Retinal pigment epithelial cell (primary cell): ENCODE measurements at places on chromosomes 7 and 10.

DNA sequence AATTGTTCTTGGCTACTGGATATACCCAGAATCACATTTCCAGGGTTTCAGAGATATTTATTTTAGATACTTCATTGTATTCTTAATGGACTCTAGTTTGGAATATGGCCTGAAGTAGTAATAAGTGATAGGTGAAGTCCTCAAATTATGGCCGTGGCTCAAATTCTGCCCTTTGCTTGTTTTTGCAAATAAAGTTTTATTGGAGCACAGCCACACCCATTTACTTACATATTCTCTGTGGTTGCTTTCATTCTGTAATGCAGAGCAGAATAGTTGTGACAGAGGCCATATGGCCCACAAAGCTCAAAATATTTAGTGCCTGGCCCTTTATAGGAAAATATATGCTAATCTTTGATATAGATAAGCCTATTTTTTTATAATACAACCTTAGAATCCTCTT is 19.5 kb downstream of the ANLN start:
- no peak for DNase-seq

GRCh38 chr7:1100386-1100785 is 12.5 kb downstream of the GPER1 start:
- no peak for DNase-seq

DNA sequence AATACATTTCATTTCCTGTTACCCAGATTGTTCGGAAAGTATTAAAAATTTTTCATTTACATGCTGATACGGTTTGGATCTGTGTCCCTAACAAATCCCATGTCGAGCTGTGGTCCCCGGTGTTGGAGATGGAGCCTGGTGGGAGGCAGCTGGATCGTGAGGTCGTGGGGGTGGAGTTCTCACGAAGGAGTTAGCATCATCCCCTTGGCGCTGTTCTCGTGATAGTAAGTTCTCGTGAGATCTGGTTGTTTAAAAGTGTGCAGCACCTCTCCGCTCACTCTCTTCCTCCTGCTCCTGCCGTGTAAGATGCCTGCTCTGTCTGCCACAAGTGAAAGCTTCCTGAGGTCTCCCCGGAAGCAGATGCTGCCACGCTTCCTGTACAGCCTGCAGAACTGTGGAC is 30.9 kb downstream of the PLEKHS1 start:
- DNase-seq = no peak

GRCh38 chr7:131110297-131111080 is 217.2 kb upstream of the MKLN1 start:
- DNase-seq = no peak

GRCh38 chr10:94104316-94105000 is 110.7 kb downstream of the PLCE1 start:
- DNase-seq = no peak

DNA sequence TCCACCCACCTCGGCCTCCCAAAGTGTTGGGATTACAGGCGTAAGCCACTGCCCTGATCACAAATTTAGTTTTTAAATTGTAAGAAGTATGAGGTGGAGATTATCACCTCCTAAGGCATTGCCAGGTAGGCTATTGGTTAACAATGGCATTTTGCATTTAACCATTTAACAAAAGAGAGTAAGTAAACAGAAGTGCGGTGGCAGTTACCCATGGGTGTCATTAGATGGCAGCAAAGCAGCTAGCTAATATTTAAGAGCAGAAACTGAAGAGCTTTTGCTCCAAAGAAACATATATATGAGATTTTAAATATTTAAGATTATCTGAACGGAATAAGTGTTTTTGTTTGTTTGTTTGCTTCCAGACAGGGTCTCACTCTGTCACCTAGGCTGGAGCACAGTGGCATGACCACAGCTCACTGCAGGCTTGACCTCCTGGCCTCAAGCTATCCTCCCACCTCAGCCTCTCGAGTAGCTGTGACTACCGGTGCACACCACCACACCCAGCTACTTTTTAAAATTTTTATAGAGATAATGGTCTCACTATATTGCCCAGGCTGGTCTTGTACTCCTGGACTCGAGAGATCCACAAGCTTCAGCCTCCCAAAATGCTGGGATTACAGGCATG is 325.5 kb upstream of the C7orf33 start:
- DNase-seq = peak; percentile 8

- no peak for DNase-seq
These were observed 382.2 kb upstream of the NRP1 start for GRCh38 chr10:33716501-33717267.

DNA sequence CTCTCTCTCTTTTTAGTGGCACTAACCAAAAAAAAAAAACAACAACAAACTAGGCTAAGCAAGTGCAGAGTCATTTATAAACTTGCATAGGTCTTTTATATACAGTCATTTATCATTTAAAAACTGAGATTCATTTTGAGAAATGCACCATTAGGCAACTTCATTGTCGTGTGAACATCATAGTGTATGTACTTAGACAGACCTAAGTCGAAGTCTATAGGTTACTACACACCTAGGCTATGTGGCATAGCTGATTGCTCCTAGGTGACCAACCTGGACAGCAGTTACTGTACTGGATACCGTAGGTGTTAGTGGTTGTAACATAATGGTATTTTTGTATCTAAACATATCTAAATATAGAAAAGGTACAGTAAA is 109.1 kb upstream of the SAMD8 start:
- DNase-seq = no peak
